SW 1271 (cell line): ENCODE measurements at places on chromosomes 4 and X.
A peak's percentile ranks its signal among the peaks of the same experiment; 100 is the strongest.

DNA sequence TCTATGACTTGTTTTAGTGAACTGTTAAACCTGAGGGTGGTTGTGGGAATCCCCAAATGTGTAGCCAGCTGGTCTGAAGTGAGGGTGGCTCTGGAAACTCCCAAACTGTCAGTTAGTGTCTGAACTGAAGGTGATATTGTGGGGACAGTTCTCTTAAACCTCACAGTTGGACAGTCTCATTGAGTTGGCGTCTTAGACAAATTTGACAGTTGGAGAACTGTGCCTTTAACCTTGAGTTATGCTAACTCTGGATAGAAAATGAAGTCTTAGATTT is 20.7 kb upstream of the CTSO start:
- no peak for DNase-seq

GRCh38 chrX:115535844-115536243 is 25.1 kb upstream of the PLS3 start:
- DNase-seq: no peak

GRCh38 chr4:80393246-80393969 is 57.9 kb downstream of the CFAP299 start:
- DNase-seq: no peak

DNA sequence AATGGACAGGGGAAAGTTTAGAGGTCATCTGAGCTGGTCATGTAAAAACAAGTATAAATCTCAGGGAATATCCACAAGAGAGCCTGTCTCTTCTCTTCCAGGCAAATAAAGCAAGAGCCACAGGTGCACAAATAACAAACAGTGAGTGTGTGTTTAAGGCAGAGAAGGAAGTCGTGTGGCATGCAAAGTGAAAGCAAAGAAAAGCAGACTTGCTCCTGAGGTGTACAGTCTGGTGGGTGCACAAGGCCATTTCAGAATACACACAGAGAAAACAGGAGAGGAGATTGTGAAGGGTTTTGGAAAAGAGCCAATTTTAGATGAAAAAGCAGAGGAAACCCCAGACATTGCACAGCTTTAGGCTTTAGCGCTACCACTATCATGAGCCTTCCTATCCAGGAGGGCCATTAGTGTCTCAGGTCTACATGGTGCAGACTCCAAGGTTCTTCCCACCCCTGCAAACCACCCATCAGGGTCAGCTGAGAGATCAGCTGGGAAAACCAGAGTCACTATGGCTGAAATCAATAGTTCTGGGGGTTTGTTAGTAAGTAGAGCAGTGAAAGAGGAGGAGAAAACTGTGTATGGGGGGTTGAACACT is 355.8 kb downstream of the KLHL4 start:
- DNase-seq: no peak

GRCh38 chrX:136750364-136750763 is 30.4 kb downstream of the ARHGEF6 start:
- DNase-seq: no peak

- DNase-seq: no peak
These were observed 9.0 kb upstream of the IGFBP7 start for GRCh38 chr4:57119054-57119651.

DNA sequence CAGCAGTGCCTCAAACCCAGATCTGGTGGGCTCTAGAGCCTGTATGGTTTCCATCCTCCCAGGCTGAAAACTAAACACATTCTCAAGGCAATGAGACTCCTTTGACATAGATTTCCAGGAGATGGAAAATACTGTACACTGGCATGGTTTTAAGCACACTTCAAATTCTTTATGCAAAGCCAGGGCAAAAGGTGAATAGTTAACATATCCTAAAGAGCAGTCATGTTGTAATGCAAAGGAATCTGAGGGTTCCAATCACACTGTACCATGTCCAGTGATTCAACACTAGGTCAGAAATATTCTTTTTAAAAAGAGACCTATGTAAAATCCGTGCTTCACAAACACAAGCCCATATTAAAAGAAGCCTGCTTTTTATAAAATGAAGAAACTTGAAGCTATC is 195.3 kb downstream of the QDPR start:
- no peak for DNase-seq

- DNase-seq: no peak
These were observed 49.6 kb downstream of the UGT2A2 start for GRCh38 chr4:69589884-69590283.

DNA sequence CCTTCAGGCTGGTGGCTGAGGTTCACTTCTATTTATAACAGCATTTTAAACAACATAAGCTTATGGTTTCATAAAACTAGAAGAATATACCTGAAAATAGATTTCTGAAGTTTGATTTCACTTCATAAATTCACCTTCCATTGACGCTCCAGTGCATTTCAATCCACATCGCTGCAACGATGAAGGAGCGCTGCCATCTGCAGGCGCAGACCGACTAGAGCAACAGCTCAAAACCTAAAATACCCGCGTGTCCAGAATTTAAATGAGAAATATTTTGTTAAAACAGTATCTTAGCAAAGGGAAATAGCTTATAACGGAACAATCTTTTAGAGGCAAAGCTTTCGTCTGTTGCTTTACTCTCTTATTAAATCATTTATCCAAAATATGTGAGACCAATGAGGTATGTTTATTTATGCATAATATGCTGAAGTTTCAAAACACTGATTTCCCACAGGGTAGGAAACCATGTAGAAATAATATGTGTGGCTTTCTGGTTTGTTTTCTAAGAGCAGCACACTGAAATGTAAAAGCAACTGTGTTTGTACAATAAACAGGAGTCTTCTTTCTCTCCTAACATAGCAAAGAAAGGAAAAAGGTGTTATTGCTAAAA is 816.4 kb upstream of the FRG1 start:
- DNase-seq: peak; percentile 1

DNA sequence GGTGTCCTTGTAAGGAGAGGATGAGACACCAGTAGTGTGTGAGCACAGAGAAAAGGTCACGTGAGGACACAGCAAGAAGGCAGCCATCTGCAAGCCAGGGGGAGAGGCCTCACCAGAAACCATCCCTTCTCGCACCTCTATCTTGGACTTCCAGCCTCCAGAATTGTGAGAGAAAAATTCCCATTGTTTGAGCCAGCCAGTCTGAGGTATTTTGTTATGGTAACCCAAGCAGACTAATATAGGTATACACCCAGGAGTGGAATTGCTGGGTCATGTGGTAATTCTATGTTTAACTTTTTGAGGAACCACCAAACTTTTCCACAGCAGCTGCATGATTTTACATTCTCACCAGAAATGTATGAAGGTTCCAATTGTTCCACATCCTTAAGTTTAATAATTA is 25.6 kb downstream of the ZDHHC9 start:
- no peak for DNase-seq

DNA sequence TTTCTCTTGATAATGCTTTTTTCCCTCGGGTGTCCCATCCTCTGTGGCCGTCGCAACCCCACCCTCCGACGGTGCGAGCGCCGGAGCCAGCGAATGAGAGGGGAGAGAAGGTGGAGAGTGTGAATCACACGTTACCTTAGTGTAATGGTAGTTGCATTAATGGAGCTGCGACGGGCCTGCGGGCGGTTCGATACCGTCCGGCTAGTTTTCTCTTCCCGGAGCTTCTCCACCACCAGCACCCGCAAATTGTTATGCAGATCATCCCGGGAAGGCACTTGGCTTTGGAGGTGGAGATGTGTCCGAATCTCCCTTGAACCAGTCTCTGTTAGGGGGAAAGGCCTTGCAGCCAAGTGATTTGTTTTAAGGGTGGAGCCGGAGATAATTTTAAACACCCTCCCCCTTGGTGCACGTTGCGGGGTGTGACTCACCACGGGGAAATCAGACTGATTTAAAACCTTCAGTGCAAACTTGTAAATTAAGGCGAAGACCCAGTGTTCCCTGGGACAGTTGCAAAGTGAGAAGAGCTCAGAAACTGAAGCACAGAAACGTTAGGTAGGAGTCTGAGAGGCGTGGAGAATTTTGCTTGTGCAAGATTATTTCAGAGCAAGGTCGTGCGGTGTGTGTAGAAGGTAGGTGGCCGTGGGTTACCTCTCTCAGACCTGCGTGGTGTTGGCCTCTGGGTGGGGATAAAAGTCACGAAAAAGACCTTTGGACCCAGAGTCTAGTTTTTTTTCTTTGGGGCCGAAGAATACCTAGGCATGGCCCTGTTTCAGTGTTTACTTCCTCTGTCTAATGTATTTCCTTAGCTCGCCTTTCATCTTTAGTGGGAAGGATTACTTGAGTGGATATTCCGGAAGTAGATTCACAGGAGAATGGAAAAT is 1.3 kb downstream of the AFF1 start:
- peak; percentile 82 for DNase-seq

- DNase-seq: no peak
These were observed 41.6 kb downstream of the KANTR start for GRCh38 chrX:53135581-53135980.

DNA sequence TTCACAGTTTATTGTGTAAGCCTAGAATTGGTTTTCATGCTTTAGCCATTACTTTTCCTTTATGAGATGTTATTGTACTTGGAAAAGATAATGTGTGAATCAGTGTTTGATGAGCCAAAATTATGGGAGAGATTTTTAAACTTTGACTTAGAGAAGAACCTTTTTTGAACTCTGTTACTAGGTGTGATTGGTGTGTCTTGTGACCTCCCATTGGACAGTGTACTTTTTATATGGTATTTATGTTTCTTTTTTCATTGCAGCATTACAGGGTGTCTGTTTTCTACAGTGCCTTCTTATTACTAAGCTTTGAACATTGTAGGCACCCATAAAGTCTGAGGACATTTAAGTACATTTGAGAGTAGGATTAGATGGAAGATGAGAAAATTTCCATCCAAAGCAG is 91.1 kb downstream of the SLC4A4 start:
- no peak for DNase-seq

DNA sequence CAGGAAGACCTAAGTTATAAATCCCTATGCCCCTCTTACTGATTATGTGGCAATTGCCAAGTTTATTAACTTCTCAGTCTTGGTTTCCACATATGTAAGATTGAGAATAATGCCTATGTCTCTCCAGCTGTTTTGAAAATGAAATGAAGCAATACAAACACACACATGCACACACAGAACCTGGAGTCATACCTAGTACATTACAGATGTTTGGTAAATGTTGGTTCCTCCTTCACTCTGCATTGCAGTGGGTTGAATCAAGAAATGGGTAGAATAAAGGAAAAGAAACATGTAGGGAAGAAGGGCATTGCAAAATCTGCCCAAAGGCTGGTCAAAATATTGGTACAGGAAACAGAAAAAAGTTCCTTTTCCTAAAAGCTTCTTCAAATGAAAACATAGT is 309.9 kb upstream of the EMCN start:
- DNase-seq: no peak

- no peak for DNase-seq
These were observed 4.6 kb upstream of the MAD2L1 start for GRCh38 chr4:120071192-120071795.

GRCh38 chr4:1133033-1133432 is 19.7 kb upstream of the RNF212 start:
- no peak for DNase-seq

GRCh38 chr4:142155347-142155746 is 519.0 kb downstream of the IL15 start:
- DNase-seq: no peak
